Fibroblast of skin of left quadriceps (primary cell): ENCODE measurements at places on chromosomes 5 and 9.

- DNase-seq: no peak
Measured at GRCh38 chr9:127535834-127536233, 76.2 kb upstream of the STXBP1 start.

DNA sequence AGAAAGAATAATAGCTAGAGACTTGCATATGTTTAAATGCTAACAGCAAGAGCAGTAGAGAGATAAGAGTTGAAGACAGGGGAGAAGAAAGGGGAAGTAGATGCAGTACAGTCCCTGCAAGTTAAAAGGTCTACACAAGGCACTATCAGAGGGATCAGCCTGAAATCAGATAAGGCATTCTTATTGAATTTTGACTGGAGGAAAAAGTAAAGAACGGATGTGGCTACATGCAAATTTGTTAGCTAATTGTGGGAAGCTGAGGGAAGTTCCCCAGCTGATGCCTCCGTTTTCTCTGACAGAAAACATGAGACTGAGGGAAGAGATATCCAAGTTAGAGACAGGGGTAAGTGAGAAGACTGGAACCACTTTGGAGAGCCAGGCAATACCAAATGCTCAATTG lies 12.9 kb upstream of the RHOBTB3 start:
- no peak for DNase-seq

DNA sequence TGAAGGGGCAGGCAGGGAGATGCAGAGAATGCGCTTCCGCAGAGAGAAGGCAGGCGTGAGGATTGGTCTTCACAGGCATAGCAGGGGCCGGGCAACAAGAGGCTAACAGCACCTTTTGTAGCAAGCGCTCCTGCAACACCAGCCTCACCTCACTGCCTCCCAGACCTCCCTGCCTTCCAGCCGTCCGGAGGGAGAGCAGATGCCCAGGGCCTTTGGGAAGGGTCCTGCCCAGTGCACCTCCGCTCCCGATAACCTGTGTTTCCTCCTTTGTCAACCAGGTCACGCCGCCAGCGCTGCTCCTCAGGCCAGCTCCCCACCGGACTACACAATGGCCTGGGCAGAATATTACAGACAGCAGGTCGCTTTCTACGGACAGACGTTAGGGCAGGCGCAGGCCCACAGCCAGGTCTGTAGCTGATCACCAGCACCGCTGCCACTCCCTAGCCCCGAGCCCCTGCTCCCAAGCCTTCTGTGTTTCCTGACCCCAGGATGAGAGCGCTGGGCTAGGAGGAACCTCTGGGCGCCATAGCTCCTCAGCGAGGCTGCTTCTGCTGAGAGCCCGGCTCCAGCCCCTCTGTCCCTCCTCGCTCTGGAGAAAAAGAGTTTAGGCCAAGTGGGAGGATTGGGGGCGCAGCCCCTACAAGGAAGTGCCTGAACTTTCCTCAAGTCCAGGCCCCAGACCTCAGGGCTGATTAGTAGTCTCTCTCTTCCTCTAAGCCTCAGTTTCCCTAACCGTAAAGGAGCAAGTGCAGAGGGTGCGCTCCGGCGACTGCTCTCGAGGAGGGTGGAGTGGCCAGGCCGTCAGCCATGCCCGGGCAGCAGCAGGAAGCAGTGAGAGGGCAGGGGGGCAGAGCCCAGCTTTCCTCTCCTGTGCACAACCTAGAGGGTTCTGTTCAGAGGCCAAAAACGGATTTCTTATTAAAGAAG lies 28.4 kb upstream of the PRDM12 start:
- DNase-seq: no peak

DNA sequence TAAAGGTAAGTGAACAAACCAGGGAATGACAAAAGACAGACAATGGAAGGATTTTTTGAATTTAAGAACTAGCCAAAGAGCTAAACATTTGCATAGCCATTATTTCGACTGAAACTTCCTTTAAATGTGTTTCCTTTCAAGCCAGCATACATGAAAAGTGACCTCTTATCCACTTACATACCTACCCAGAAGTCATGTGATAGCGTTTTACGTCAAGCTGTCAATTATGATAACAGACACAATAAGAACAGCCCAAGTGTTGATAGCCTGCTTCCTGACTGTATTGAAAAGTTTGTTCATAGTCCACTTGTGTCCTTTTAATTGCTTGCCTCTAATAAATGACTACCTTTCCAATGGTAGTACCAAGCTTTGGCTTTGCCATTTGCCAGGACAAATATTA lies 206.0 kb downstream of the NFIB start:
- DNase-seq: no peak

GRCh38 chr9:128005923-128006322 lies 25.1 kb upstream of the EEIG1 start:
- DNase-seq: no peak

DNA sequence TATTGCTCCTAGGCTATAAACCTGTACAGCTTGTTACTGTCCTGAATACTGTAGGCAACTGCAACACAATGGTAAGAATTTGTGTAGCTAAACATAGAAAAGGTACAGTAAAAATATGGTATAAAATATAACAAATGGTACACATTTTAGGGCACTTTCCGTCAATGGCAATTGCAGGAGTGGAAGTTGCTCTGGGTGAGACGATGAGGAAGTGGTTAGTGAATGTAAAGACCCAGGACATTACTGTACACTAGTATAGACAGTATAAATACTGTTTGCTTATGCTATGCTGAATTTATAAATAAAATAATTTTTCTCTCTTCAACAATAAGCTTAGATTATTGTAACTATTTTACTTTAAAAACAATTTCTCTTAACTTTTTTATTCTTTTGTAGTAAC lies 15.6 kb upstream of the ADRB2 start:
- no peak for DNase-seq

- no peak for DNase-seq
Measured at GRCh38 chr5:25066239-25066638, 421.5 kb upstream of the CDH10 start.

GRCh38 chr9:127128341-127129072 lies 6.1 kb upstream of the ANGPTL2 start:
- no peak for DNase-seq

DNA sequence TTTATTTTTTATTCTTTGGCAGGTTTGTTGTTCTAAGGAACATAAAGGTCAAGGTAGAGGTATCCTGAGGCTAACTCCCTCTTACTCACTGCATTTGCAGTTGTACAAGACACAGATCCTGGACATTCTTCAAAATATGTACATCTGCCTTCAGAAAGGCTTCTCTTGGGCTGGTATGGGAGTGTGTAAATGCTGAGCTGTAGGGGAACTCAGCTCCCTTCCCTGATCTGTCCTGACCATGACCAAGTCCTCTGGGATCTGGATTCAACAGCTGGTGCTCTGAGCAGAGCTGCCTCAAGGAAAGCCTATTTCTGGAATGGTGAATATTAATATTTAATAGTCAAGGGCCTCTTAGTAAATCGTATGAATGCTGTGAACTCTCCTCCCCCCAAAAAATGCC lies 117.4 kb downstream of the PRKACG start:
- DNase-seq: no peak

GRCh38 chr9:91744114-91744513 lies 205.9 kb downstream of the ROR2 start:
- no peak for DNase-seq

DNA sequence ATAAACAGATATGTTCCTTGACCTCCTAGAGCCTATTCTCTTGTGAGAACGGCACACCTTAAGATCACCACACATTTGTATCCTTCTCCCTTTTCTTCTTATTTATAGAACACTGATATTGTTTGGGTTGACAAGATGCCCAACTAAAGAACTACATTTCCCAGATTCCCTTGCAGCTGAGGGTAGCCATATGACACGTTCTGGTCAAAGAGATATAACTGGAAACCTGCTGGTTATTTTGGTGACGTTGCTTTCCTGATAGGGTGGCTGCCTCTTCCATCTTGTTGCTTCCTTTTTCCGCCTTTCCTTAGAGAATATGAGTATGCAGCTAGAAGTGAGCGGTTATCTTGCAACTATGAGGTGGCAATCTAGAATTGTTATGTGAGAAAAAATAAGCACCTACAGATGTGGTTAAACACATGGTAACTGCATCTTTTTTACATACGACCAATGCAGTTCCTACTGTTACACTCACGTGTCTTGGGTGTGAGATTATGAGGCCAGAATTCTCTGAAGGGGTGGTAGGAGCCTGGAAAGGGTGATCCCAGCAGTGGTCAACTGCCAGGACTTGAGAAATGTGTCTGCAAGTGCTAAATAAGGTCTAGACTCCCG lies 72.9 kb downstream of the SEC61B start:
- no peak for DNase-seq

GRCh38 chr5:156991714-156992113 lies 28.7 kb upstream of the TIMD4 start:
- no peak for DNase-seq

GRCh38 chr9:11158063-11158462 lies 545.3 kb upstream of the PTPRD start:
- no peak for DNase-seq

GRCh38 chr9:98929895-98930341 lies 13.8 kb upstream of the COL15A1 start:
- DNase-seq: no peak

GRCh38 chr9:10903969-10904368 lies 291.2 kb upstream of the PTPRD start:
- DNase-seq: no peak
